ENCODE measurements at places on chromosomes 4 and X. TPM values are rescaled to one million over a fixed set of nuclear protein-coding genes. Genes with fewer than 3 reads are reported as not detected.

The MMRN1 gene
- total RNA-seq = 11.9 TPM

- H3K4me1 ChIP-seq = peaks cover 7% of the 10 kb centered on the region
- no peaks in the 10 kb centered on the region for H3K36me3 ChIP-seq
- H3K27ac ChIP-seq = no peak overlapping the region
- peaks cover 7% of the 10 kb centered on the region for H3K27me3 ChIP-seq
- DNase-seq = no peak
Observed at GRCh38 chr4:8155048-8155447, 3.6 kb downstream of the ABLIM2 start.

DNA sequence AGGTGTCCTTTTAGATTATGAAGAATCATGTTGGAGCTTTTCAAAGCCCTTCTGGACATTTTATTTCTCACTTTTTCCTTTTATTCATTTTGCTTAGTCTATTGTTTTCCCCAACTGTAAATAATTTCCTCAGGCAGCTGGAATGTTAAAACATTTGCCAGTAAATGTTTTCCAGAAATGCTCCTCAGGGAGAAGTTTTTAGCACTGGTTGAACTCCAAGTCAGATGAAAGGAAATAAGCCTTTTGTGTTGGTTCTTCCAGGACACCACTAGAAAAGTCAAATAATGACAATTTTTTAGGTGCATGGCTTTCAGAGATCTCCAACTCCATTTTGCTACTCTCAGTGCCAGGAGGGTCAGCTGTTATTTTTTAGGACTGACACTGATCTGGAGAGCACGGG is 127.9 kb downstream of the IL13RA2 start:
- no peak overlapping the region for H3K27ac ChIP-seq
- no peak overlapping the region for H3K4me3 ChIP-seq
- H3K36me3 ChIP-seq = no peaks in the 10 kb centered on the region
- no peak for DNase-seq
- H3K4me1 ChIP-seq = no peaks in the 10 kb centered on the region
- no peaks in the 10 kb centered on the region for H3K27me3 ChIP-seq

DNA sequence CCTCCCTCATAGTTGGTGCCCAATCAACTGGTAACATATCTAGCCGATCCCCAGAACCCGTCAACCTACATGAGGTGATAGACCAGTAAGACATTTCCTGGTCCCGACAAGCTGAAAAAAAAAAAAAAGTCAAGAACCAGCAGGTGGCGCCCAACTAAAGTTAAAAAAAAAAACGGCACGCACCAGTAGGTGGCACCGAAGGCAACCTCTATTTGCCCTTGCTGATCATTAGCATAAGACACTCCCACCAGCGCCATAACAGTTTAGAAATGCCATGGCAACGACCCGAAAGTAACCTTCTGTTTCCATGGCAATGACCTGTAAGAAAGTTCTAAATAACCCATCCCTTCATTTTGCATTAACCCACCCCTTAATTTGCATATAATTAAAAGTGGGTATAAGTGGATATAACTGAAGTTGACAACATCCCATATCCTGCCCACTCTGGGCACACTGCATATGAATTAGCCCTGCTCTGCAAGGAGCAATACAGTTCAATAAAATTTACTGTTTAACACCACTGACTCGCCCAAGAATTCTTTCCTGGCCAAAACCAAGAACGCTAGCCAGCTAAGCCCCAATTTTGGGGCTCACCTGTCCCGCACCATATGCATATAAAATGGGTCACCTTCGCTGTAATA is 83.9 kb upstream of the SPANXB1 start:
- H3K27ac ChIP-seq = no peak overlapping the region
- DNase-seq = no peak
- no peaks in the 10 kb centered on the region for H3K36me3 ChIP-seq
- no peaks in the 10 kb centered on the region for H3K4me1 ChIP-seq
- H3K27me3 ChIP-seq = no peaks in the 10 kb centered on the region
- H3K4me3 ChIP-seq = no peak overlapping the region

DNA sequence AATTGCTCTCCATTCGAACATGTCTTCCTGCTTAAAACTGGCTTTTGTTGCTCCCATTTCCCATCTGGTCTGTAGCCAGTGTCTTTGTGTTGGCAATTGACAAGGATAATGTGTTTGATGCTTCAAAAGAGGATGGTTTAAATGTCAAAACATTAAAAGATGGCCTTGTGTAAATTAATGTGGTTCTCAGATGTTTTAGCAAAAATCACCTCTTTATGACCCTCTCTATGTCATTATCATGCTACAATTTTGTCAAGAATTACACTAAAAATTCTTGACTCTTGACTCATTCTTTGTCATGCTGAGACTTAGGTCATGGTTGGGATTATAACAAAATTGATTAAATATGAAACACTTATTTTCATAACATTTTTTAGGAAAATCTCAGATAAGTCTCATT is 47.4 kb downstream of the TMEM131L start:
- no peaks in the 10 kb centered on the region for H3K27me3 ChIP-seq
- no peak overlapping the region for H3K4me3 ChIP-seq
- H3K27ac ChIP-seq = no peak overlapping the region
- H3K4me1 ChIP-seq = peaks cover 3% of the 10 kb centered on the region

DNA sequence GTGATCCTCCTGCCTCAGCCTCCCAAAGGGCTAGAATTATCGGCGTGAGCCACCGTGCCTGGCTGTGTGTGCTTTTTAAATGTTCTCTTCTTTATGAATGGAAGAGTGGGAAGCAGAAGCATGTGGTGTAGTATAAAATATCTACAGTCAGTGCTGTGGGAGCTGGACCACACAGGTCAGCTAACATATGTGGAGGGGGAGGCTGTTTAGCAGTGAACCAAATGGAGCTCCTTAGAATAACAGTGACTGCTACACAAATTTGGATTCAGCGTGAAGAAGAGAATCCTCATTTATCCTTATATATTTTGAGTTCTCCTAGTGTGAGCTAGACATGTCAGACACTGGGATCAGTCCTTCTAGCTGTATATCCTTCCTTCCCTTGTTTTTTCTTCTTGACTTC is 3.2 kb downstream of the SNX25 start:
- H3K27ac ChIP-seq = no peak overlapping the region
- H3K4me1 ChIP-seq = no peaks in the 10 kb centered on the region
- H3K27me3 ChIP-seq = no peaks in the 10 kb centered on the region
- H3K36me3 ChIP-seq = no peaks in the 10 kb centered on the region

GRCh38 chrX:72048510-72049455 is 82.9 kb downstream of the RTL5 start:
- no peaks in the 10 kb centered on the region for H3K27me3 ChIP-seq
- H3K4me3 ChIP-seq = no peak overlapping the region
- H3K27ac ChIP-seq = no peak overlapping the region
- H3K4me1 ChIP-seq = no peaks in the 10 kb centered on the region

GRCh38 chr4:74440356-74440755 is 4.6 kb upstream of the AREG start:
- no peak for DNase-seq
- H3K27ac ChIP-seq = no peak overlapping the region

GRCh38 chr4:182975806-182976205 is 58.6 kb upstream of the DCTD start:
- H3K4me3 ChIP-seq = no peak overlapping the region
- no peak for DNase-seq
- H3K4me1 ChIP-seq = no peaks in the 10 kb centered on the region
- no peak overlapping the region for H3K27ac ChIP-seq

DNA sequence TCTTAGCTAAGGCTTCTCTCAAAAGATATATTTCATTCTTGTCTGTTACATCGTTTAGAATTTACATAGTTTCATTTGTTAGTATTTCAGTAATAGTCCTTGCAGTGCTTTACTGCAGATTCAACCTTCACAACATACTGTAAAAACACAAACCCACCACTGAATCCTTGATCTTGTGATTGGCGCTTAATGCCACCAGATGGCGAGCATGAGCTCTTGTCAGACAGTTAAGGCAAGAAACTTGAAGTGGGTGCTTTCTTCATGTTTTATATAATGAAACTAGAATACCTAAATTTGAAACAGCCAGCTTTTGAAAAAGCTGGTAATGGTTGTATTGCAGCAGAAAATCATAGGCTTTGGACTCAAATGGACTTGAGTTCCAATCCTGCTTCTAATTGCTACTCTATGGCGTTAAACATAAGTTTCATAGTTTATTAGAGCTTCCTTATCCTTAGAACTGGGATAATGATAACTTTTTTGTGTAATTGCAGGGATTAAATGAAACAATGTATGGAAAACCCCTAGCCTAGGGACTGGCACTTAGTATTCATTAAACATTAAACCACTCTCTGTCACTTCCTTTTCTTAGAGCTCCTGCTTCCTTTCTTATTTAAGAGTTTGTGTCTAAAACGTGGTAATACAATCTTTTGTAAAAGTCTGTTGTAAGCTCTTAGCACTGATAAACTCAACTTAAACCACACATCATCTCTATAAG is 95.1 kb downstream of the USP9X start:
- no peaks in the 10 kb centered on the region for H3K27me3 ChIP-seq
- peak; percentile 49 for DNase-seq
- H3K4me1 ChIP-seq = no peaks in the 10 kb centered on the region
- H3K4me3 ChIP-seq = no peak overlapping the region
- H3K36me3 ChIP-seq = no peaks in the 10 kb centered on the region

DNA sequence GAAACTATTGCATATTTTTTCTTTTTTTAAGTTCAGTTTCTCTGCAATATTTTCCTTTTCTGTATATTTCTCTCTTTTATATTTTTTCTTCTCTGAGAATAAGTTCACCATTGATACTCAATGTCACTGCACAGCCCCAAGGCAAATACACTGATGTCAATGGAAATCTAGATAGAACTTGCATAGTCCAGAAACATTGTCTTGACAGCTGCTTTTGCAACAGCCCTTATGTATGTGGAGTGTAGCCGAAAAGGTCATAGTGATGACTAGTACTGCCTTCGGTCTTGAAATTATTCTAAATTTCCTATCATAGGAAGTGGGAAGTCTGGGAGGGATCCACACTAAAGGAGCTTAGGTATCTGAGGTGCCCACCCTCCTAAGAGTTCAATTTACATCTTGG is 150.0 kb downstream of the SPOCK3 start:
- no peak overlapping the region for H3K4me3 ChIP-seq
- no peaks in the 10 kb centered on the region for H3K4me1 ChIP-seq
- no peaks in the 10 kb centered on the region for H3K36me3 ChIP-seq
- DNase-seq = no peak
- no peak overlapping the region for H3K27ac ChIP-seq
- no peaks in the 10 kb centered on the region for H3K27me3 ChIP-seq

The TMEM31 gene
- not detected for total RNA-seq

DNA sequence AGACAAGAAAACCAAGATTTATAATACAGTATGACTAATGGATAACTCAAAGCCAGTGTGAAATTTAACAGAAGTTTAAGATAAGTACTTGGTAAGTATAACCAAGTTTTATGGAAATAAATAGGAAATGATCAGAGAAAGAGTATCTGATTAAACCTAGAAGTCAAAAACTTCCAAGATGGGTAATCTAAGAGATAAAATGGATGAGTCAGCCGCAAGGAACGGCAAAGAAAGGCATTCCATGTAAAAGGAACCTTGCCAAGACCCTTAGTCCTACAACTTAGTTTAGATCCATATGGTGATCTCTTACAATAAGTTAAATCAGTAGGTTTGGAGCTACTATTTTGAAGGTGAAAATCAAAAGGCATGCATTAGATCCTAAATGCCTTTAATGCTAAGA is 34.8 kb downstream of the LIN54 start:
- H3K4me3 ChIP-seq = no peak overlapping the region
- no peak for DNase-seq
- no peaks in the 10 kb centered on the region for H3K4me1 ChIP-seq

DNA sequence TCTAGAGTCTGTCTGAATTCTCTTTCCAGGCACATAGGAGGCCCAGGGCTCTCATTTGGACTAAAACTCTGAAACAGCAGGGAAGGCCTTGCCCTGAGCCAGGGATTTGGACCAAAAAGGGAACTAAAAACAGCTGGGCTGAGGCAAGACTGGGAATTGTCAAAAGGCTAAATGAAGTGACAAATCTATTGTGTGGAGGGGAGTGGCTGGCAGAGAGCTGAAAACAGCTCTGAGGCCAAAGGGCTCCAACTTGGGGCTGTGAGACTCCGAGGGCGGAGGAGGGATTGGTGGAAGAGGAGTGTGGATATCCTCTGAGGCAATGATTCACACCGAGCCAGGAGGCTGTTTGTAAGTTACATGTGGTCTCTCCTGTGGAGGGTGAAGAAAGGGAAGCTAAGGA is 63.2 kb downstream of the PHEX start:
- H3K27me3 ChIP-seq = no peaks in the 10 kb centered on the region
- no peak overlapping the region for H3K4me3 ChIP-seq
- no peaks in the 10 kb centered on the region for H3K4me1 ChIP-seq
- H3K36me3 ChIP-seq = no peaks in the 10 kb centered on the region
- DNase-seq = peak; percentile 18

DNA sequence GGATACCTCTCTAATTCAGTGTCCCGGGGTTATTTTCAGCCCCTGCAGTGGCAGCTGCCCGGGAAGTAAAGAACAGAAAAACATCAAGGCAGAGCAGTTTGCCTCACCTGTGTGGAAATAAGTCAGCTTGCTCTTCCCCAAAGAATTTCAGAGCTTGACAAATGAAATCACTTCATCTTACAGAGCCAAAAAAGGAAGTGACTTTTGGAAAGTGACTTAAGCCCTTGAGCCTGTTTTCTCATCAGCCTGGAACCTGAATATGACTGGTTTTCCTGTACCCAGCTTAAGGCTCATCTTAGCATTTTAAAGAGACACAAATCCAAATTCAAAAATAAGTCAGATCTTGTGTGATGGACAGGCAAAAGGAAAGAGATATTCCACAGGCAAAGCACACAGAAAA is 211.6 kb downstream of the RCHY1 start:
- DNase-seq = no peak
- H3K4me3 ChIP-seq = no peak overlapping the region
- H3K27me3 ChIP-seq = no peaks in the 10 kb centered on the region
- H3K36me3 ChIP-seq = no peaks in the 10 kb centered on the region

DNA sequence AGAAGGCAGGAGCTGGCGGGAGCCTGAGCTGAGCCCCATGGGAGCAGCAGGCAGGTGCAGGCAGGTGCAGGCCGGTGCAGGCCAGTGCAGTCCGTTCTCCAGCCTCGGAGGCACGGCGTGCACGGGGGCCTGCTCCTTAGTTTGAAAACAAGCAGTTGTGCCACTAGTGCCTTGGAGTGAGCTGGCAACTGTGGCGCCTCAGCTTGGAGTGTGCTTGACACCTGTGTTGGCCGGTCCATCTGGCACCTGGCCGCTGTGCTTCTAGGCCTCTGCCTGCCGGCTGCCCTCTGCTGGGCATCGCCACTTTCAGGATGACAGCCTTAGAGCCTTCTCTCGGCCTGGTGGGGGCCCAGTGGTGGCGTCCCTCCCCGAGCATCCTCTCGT is 47.9 kb downstream of the RGS12 start:
- no peak overlapping the region for H3K27ac ChIP-seq
- H3K27me3 ChIP-seq = no peaks in the 10 kb centered on the region
- no peaks in the 10 kb centered on the region for H3K4me1 ChIP-seq

The LNX1 gene
- 9.7 TPM for total RNA-seq

The CT45A3 gene
- not detected for total RNA-seq

The EPGN gene
- not detected for total RNA-seq

GRCh38 chrX:16666541-16666940 is 16.6 kb downstream of the S100G start:
- no peaks in the 10 kb centered on the region for H3K4me1 ChIP-seq
- no peak for DNase-seq

The JADE1 gene
- 8.3 TPM for total RNA-seq

Measured in colonic mucosa (tissue), 4 donors.